NCI-H460 (cell line): ENCODE measurements at places on chromosomes 16 and 17.

DNA sequence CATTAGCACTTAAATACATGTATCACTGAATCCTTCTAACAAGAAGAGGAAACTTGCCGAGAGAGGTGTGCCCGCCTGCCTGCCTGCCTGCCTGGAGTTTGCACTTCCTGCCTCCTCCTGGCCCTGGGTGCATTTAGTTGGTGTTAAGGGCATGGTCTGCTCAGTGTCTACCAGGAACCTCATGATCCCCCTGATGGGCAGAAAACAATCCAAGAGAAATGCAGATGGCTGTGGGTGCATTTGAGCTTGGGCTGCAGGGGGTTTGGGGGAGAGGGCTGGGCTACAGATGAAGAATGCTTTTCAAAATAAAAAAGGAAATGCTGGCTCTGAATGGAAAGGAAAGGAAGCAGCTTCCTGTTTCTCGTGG lies 10.1 kb downstream of the KSR1 start:
- DNase-seq, result no peak

DNA sequence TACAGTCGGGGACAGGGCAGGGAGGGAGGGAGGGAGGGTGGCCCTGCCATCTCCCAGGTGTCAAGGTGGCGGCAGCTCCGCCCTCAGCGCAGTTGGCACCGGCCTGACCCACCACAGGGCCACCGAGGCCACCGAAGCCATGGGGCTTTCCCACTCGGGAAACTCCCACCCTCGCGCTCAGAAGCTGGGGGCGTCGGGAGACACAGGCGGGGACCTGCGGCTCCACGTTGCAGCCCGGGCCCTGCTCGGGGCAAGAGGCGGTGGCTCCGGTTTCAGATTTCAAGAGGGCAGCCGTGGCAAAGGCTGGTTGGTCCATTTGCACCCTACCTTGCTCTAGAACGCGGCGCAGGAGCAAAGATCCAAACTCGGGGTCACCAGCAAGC lies 544 bp downstream of the CYB561 start:
- no peak for DNase-seq

DNA sequence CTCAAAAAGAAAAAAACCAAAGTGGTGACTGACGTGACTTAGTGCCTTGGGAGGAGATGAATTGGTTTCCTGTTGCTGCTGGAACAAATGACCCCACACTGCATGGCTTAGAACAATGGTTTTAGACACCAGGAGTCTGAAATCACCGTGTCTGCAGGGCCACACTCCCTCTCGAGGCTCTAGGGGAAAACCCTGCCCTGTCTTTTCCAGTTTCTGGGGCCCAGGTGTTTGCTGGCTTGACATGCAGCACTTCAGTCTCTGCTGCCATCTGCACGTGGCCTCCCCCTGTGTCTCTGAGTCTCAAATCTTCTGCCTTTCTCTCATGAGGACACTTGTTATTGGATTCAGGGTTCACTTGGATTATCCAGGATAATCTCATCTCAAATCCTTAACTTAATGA lies 323.8 kb upstream of the TNRC6C start:
- no peak for DNase-seq

GRCh38 chr16:67393788-67394154 lies 473 bp upstream of the TPPP3 start:
- DNase-seq, result no peak

DNA sequence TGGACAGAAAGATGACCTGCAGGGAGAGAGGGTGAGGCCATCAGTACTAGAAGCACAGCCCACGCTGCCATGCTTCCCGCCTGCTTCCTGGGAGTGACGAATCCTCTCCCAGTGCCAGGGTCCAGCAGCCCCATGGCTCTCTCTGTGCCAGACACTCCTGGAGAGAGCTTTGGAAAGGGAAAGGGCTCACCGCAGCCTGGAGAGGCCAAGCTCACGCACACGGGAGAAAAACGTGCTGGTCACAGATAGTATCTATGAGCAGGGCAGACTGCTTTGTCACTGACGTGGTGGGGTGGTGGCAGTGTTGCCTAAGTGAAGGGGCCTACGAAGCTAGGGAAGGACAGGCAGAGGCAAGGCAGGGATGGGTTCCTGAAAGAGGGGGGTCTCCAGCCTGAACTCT lies 5.4 kb downstream of the WBP2 start:
- no peak for DNase-seq
